Chondrocyte (in vitro differentiated cells): ENCODE measurements at places on chromosomes 7 and 10. TPM values are rescaled to one million over a fixed set of nuclear protein-coding genes. Genes with fewer than 3 reads are reported as not detected.

Gene FZD1
- total RNA-seq: 23.5 to 75.0 TPM (median 24.3 TPM) in 3 replicates

Gene MACROH2A2
- 22.9 to 25.9 TPM (median 25.9 TPM) in 3 replicates for total RNA-seq

Gene DNAJC9
- 17.1 to 27.3 TPM (median 17.6 TPM) in 3 replicates for total RNA-seq

Gene HPSE2
- total RNA-seq: not detected in 3 replicates

Gene RFC2
- total RNA-seq: 11.0 to 18.4 TPM (median 11.3 TPM) in 3 replicates

Gene LIPF
- not detected in 3 replicates for total RNA-seq

Gene SLC16A12
- 2.6 to 5.2 TPM (median 2.8 TPM) in 3 replicates for total RNA-seq

Gene TRUB1
- total RNA-seq: 18.7 to 23.7 TPM (median 20.2 TPM) in 3 replicates

Gene MRPL32
- total RNA-seq: 31.9 to 35.9 TPM (median 32.7 TPM) in 3 replicates

Gene SFTPA2
- not detected in 3 replicates for total RNA-seq

DNA sequence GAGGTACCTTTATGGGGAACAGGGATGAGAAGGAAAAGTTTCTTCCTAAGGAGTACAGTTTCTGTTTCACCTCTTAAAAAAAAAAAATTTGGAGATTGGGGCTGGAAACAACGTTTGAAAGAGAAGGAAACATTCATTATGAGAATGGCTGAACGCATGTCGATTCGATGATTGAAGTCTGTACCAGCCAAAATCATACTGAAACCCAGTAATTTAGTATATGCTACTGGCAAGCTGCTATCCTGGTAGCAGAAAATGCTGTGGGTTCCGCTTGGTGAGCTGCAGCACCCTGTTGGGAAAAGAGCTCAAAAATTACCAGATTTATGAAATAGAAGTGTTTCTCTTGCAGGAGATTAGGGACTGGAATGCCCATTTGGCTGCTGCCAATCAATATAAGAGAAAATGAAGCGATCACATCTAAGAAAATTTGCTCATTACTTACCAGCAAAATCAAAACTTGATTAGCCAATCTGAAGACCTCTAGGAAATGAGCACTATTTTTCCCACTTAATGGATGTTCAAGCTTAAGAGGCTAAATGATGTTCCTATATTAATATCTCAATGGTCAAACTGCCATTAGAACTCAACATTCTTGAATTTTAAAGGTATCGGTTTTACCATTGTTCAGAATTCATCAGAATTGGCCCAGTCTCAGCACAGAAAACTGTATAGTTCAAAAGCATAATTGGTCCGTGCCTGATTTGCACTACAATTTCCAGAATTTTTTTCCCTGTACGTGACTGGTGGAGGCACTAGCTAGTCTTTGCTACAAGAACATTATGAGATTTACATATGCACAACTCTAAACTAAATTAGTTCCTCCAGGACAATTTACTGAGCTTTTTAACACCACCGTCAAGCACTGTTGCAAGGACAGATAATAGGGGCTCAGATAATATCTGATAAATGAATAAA is 1.2 kb upstream of the ITGB1 start:
- peak overlapping the region; percentile 79 for H3K4me3 ChIP-seq
- H3K36me3 ChIP-seq: no peaks in the 10 kb centered on the region
- peak overlapping the region; percentile 98 for H3K27ac ChIP-seq
- H3K27me3 ChIP-seq: no peaks in the 10 kb centered on the region

- peaks cover 41% of the 10 kb centered on the region for H3K36me3 ChIP-seq
- peak; percentile 97 for DNase-seq
- H3K4me1 ChIP-seq: peaks cover 45% of the 10 kb centered on the region
- peak overlapping the region; percentile 99 for H3K27ac ChIP-seq
- H3K4me3 ChIP-seq: peak overlapping the region; percentile 89
These were observed 1.1 kb downstream of the VIM start for GRCh38 chr10:17229016-17229716.

GRCh38 chr7:67453580-67454380 is 457.1 kb downstream of the TYW1 start:
- H3K4me3 ChIP-seq: no peak overlapping the region
- no peaks in the 10 kb centered on the region for H3K36me3 ChIP-seq
- no peak for DNase-seq

DNA sequence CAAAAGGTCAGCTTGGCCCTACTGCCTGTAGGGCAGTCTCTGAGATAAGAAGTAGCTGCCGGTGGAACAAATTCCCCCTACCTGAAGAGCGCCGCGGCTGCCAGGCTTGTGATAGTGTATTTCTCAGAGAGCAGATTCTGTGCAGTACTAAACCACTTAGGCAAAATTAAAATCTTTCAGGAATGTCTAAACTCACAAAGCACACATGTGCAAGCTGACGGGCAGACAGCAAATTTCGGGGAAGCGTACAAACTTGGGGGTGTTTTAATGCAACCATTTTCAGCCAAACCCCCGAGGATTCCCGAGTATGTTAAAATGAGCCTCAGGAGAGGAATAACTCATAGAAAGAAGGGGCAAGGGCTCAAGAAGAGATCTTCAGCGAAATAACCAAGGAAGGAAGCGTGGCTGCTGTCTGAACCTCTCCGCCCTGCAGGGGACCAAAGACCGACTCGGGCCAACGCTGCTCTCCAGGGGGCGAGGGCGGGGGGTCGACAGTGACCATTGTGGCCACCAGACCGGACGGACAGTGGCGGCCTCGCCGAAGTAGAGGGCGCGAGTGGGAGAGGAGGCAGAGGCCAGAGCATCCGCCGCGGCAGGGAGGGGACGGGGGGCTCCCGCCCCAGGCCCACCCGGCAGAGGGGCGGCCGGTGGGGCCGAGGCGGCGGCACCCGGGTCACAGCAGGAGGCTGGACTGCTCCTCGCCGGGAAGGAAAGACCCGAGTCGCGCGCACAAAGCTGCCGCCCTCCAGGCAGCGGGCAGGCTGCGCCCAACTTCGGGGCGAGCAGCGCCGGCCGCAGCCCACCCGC is 819 bp downstream of the HYCC1 start:
- H3K4me3 ChIP-seq: no peak overlapping the region
- H3K4me1 ChIP-seq: peaks cover 8% of the 10 kb centered on the region
- no peaks in the 10 kb centered on the region for H3K36me3 ChIP-seq
- DNase-seq: no peak

- no peak overlapping the region for H3K4me3 ChIP-seq
- H3K36me3 ChIP-seq: no peaks in the 10 kb centered on the region
- peaks cover 21% of the 10 kb centered on the region for H3K4me1 ChIP-seq
- H3K27ac ChIP-seq: no peak overlapping the region
These were observed 2.4 kb upstream of the EBF3 start for GRCh38 chr10:129966370-129966888.

GRCh38 chr10:4658777-4659176 is 167.2 kb upstream of the AKR1E2 start:
- peaks cover 44% of the 10 kb centered on the region for H3K4me1 ChIP-seq
- no peak overlapping the region for H3K4me3 ChIP-seq
- no peak for DNase-seq
- no peaks in the 10 kb centered on the region for H3K27me3 ChIP-seq
- H3K36me3 ChIP-seq: no peaks in the 10 kb centered on the region

GRCh38 chr7:134042307-134042706 is 84.8 kb upstream of the LRGUK start:
- peaks cover 6% of the 10 kb centered on the region for H3K4me1 ChIP-seq
- DNase-seq: no peak
- H3K27ac ChIP-seq: no peak overlapping the region
- H3K27me3 ChIP-seq: no peaks in the 10 kb centered on the region

DNA sequence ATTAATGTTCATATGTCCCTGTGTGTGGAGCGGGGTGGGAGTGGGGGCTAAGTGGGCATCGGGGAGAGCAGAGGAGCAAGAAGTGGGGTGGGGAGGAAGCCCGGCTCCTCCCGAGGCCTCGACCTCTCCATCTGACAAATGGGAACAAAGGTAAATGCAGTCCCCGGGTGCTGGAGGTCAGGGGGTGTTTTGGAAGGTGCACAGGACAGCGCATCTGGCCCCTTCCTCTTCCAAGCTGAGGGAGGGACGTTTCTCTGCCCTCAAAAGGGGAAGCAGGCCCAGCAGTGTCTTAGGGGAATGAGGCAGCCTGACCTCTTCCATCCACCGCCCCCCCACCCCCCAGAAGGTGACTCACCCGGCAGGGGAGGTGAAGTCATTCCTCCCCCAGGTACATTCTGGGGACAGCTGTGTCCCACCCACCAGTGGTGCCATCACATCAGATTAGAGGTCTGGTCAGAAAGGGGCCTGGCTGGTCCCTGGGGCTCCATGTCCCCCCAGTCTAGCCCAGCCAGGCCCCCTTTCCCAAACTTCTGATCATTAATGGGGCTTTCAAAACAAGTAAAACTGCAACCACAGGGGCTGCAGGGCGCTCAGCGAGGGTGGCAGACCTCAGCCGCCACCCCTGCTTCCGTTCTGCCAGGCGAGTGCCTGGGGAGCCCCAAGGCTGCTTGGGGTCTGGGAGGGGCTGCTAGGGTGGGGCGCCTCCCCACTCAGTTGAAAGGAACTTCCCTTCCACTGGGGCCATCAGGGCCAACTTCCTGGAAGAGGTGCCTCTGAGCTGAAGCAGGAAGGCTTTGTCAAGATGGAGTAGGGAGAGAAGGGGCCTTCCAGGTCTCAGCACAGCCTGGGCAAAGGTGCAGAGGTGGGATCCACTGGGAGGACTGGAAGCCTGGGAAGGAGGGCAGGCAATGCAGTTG is 10.8 kb downstream of the LFNG start:
- no peaks in the 10 kb centered on the region for H3K36me3 ChIP-seq
- H3K4me3 ChIP-seq: no peak overlapping the region
- peaks cover 42% of the 10 kb centered on the region for H3K4me1 ChIP-seq
- H3K27ac ChIP-seq: peak overlapping the region; percentile 32
- H3K27me3 ChIP-seq: no peaks in the 10 kb centered on the region
- no peak for DNase-seq

DNA sequence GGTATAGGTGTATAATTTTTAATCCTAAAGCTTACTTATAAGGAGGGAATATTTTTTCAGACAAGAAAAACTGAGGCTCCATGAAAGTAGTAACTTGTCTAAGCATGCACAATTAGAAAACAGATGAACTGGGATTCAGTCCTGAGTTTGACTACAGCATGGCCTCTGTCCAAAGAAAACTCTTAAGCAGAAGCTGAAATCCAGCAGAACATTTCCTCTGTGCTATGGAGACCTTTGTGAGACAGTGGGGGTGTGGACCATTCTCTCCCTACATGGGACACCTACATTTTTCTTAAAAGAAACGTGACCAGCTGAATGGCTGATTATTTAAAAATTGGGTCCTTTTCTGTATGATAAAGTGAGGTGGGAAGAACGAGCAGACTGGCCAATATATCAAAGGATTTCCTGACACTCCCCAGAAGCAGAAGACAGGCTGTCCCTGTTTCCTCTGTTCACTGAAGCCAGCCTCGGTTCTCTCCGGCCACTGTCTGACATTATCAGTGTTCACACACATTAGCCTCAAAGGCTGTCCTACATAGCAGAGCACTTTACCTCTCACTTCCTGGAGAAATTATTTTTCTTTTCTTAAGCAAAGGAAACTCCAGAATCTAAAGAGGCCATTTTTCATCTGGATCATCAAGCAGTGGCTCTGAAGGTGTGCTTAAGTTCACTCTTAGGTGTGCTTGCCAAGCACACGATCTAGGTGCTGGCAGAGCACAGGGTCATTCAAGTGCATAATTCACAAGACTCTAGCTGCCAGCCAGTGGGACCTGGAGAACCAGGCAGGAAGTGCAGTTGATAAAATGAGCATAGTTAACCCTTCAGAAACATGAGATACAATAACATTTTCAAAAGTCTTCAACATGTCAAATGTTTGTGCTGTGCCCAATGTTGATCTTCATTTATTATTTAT is 40.4 kb upstream of the KIAA1217 start:
- no peaks in the 10 kb centered on the region for H3K27me3 ChIP-seq
- H3K4me3 ChIP-seq: no peak overlapping the region
- H3K27ac ChIP-seq: no peak overlapping the region
- no peak for DNase-seq
- no peaks in the 10 kb centered on the region for H3K36me3 ChIP-seq

- H3K4me3 ChIP-seq: no peak overlapping the region
- peaks cover 7% of the 10 kb centered on the region for H3K4me1 ChIP-seq
- no peak overlapping the region for H3K27ac ChIP-seq
- peaks cover 2% of the 10 kb centered on the region for H3K27me3 ChIP-seq
- H3K36me3 ChIP-seq: peaks cover 4% of the 10 kb centered on the region
These were observed 178.5 kb downstream of the HECW1 start for GRCh38 chr7:43290978-43291377.
